T-helper 2 cell (primary cell): ENCODE measurements at places on chromosomes 7 and 10.

DNA sequence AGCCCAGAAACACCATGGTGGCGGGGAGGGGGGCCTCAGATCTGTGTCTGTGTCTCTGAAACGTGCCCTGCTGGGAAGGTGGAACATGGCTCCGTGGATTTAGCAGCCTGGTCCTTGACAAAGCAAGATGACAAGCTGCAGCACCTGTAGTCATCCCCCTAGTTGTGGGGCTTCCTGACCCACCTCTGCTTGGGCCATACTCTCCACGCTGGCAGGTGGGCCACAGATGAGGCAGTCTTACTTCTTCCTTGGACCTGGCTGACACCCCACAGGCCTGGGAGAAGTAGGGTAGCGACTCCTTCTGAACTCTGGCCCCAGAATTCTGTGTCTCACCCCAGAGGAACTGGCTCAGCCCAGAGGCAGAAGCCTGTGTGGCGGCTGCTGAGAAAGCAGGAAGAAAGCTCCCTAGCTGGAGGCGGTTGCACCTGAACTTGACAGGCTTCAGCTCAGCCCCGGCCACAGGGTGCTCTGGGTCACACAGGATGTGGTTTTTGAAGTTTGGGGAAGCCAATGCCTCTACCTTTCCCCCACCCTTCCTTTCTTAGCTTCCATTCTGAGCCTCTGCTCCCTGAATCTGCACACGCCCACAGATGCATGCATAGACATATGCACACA lies 113.9 kb downstream of the ABLIM1 start:
- peak; percentile 47 for DNase-seq

- DNase-seq: no peak
Measured at GRCh38 chr7:128052404-128052803, 21.2 kb upstream of the LRRC4 start.

GRCh38 chr10:89363729-89364442 lies 14.0 kb upstream of the IFIT1B start:
- DNase-seq: no peak

- no peak for DNase-seq
Measured at GRCh38 chr7:979886-980571, 3.0 kb upstream of the CYP2W1 start.

- no peak for DNase-seq
Measured at GRCh38 chr10:37712489-37713131, 144.8 kb downstream of the ZNF248 start.

GRCh38 chr7:40223451-40224127 lies 88.8 kb downstream of the SUGCT start:
- no peak for DNase-seq

DNA sequence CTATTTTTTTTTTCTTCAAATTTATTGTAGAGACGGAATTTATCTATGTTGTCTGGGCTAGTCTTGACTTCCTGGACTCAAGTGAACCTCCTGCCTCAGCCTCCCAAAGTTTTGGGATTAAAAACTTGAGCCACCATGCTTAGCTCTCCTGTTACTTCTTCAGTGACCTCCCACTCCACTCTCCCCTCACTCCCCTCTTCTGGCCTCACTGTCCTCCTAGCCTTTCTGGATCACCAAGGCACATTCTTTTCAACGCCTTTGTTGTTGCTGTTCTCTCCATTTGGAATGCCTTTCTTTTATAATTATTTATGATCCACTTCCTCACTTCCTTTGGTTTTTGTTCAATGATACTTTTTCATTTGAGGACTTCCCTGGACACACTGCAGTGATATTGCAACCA lies 17.9 kb downstream of the PTPRZ1 start:
- DNase-seq: no peak

DNA sequence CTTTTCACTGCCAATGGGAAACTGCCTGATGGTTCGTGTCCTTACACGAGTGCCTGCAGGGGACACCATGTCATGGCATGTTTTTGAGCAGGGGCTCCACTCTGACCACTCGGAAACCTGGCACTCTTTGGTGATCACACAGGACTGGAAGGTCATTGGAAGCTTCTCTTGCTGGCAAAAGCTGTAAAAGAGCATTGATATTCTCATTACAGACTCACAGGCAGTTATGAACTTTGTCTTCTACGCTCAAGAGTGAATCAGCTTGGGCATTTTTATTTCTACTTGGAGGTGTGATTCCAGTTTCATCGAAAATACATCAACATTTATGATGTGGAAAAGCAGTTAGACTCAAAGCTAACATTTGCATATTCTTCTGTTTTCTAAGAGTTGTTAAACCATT lies 238.7 kb downstream of the THSD7A start:
- DNase-seq: no peak

GRCh38 chr10:70232859-70233108 lies 445 bp downstream of the PPA1 start:
- no peak for DNase-seq

GRCh38 chr10:90969947-90970673 lies 49.2 kb upstream of the ANKRD1 start:
- DNase-seq: no peak

- no peak for DNase-seq
Measured at GRCh38 chr10:89973326-89973725, 271.9 kb downstream of the KIF20B start.
